ENCODE measurements at places on chromosomes 11 and 22.

DNA sequence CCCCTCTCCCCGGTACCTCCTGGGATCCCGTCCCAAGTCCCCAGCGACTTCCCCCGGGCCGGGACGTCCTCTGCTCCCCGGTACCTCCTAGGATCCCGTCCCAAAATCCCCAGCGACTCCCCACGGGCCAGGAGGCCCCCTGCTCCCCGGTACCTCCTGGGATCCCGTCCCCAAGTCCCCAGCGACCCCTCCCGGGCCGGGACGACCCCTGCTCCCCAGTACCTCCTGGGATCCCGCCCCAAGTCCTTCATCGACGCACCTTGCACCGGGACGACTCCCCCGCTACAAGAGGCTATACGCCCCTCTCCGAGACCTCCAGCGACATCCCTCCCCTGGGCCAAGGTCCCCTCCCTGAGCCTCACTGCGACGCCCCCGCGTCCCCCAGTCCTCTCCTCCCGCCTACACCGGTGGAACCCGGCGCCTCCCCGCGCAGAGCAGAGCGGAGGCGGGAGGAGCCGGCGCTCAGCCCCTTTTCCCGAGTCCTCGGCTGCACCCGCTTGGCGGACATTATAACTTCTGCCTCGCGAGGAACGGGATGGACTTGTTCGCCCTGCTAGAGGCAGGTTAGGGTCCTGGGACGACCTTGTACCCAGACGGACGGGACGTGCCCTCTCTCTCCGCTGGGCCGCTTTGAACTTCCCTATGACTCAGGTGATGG lies 912 bp downstream of the KREMEN1 start:
- DNase-seq = no peak

DNA sequence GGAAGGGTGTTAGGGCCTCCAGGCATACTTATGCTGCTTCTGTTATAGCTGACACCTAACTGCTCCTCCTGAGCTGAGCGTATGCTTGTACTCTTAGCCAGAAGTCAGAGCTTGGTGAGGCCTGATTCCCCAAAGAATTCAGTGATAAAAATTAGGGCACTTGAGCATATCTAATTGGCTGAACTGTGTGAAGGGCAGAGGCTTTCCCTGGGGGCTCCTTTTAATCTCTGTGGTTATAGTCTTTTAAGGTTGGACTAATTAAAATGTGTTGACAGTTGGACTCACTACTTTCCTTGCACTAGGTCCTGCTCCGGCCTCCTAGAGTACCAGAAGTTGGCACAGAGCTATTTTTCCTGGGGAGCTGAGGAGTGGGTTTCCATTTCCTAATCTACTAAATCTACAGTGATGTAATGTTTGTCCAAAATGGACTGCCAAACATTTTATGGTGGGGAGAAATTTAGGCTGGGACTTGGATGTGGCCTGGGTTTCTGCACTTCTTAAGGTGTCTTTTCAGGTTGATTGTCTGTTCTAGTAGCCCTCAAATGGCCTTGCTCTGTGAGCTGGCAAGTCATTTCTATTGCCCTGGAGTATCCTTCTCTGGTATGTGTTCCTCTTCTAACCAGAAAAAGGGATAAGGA lies 18.4 kb downstream of the STIM1 start:
- no peak for DNase-seq

DNA sequence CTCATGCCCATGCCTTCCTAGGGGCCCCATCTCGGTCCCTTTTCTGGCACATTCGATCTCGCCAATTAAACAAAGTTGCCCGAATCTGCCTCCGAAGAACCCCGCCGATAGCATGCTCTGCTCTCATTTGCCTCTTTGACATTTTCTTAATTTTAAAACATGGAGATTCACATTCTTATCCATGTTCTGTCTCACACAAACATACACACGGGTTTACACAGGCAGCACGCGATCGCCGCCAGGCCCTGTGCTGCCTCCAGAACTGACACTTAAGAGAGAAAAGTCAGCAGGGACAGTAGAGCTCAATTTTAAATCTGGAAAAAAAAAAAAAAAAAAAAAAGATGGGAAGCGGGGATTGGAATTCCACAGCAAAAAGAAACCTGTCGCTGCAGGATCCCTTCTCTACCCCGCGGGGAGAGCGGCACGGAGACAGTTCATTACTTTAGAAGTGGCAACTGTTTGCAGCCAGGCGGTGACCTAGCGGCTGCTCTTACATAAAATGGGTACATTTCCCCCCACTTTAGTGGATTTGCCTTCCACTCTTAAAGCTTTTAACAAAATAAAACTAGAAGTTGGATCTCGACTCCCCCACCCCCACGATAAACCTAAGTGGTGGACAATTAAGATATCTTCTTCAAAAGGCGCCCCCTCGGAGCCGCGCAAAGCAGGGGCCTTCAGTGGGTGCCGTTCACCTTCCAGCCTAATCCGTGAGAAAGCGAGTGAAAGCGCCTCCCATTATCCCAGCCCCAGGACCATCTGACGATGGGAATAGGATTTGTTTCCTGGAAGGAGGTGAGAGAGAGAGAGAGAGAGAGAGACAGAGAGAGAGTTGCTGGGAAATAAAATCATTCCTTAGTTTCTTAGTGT lies 13.7 kb downstream of the PAX6 start:
- no peak for DNase-seq

DNA sequence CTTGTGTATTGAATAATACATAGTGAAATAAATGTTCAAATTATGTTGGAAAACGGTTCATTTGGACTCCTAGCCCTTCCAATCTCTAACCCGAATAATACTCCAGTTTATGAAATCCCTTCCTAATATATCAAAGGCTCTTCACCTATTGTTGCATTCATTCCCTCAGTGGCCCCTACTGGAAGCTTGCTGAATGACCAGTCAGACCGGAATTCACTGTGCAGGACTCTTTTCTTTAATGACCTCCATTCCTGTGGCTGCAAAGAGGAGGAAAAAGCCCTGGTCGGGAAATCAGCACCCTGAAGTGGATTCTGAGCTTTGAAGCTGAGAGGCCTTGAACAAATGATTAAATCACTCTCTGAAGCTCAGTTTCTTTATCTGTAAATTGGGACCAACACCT lies 19.1 kb upstream of the RCN1 start:
- DNase-seq = no peak
